Activated T-helper 17 cell treated with anti-CD3 and anti-CD28 coated beads, Interleukin-2, amount 50 U/mL, for 72 hours (primary cell): ENCODE measurements at places on chromosomes 7 and 10. TPM values are rescaled to one million over a fixed set of nuclear protein-coding genes. Genes with fewer than 3 reads are reported as not detected.

FAM13C gene
- not detected for total RNA-seq

CPA5 gene
- total RNA-seq: 3.3 TPM

CTNNA3 gene
- total RNA-seq: 5.7 TPM

ANXA8 gene
- not detected for total RNA-seq

DNA sequence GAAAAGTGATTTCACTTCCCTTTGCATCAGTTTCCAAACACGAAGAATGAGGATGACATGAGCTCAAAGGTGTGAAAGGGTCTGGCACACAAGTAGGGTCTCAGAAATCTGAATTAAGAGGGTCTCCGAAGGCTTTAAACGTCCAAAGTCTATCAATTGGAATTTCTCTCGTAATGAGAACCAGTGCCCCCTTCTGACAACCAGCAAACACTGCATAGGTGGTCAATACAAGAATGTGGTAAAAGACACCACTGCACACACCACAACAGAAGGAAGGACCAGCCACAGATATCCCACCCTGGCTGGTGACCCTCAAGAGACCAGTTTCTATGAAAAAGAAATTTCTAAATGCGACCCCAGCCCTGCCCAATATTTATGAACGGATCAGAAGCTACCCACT is 78.1 kb downstream of the CALN1 start:
- ATAC-seq: no peak

- no peak for ATAC-seq
These were observed 34.1 kb downstream of the ANXA11 start for GRCh38 chr10:80171248-80171660.

DNA sequence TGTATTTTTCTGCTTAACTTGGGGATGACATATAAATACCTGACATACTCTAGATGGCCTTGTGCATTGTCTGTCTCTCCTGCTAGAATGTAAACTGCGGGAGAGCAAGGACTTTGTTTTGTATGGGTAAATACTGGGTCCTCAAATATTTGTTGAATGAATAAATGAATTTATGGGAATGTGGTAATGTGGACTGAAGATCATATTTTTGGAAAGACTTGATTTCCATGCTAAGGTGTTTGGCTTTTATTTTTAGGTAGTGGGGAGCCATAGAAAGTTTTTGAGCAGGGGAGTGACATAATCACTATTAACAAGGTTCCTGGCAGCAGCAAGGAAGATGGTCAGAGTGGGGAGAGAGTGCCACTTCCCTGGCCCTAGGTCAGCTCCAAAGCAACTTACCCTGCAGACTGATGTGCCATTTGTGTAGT is 27.0 kb downstream of the UBTD1 start:
- ATAC-seq: no peak

GRCh38 chr7:114392686-114393085 is 21.9 kb upstream of the FOXP2 start:
- ATAC-seq: no peak

DNA sequence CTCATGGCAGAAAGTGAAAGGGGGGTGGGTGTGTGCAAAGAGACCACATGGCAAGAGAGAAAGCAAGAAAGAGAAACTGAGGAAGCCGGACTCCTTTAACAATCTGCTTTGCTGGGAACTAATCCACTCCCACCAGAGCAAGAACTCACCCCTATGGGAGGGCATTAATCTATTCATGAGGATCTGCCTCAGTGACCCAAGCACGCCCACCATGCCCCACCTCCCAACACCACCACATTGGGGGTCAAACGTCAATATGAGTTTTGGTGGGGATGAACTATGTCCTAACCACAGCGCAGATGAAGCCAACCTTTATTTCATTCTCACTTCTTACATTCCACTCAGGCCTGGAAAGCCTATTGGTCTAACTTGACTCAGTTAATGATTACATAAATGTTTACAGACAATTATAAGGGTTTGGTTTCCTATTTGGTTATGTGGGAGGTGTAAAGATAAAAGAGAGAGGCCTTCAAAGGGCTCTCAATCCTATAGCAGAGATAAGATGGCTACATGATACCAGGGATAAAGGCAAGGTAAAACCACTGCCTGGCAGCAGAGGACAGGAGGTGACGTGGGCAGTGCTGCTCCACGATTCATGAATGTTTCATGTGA is 601.8 kb downstream of the PARD3 start:
- ATAC-seq: no peak

- ATAC-seq: no peak
These were observed 326.9 kb downstream of the PLXNA4 start for GRCh38 chr7:132249256-132249971.

DNA sequence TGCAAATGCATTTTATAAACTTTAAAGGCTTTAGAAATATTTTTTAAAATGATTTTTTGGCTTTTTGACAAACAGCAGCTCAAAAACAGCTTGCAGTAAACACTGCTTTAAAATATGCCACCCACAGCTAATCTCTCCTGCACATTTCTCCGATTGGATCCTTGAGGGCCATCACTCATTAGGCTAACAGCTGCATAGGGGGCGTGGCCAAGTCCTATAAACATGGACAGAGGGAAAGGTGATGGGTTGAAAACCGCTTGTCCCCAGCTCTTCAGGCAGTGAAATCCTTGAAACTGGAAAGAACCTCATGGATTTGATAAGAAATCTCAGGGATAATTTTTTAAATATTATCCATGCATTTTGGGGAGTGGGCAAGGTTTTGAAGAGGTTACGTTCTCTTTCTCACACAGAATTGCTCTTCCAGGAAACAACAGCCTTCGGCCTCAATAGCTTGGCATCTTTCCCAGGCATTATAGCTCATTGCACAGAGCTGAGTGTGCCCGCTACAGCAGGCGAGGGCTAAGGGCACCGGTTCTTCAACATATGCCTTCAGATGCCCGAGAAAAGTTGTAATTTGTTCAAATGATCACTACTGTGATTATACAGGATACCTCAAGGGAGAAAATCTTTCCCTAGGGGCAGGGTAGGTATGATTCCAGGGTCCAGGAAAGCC is 1.7 kb downstream of the PLEKHS1 start:
- no peak for ATAC-seq

DNA sequence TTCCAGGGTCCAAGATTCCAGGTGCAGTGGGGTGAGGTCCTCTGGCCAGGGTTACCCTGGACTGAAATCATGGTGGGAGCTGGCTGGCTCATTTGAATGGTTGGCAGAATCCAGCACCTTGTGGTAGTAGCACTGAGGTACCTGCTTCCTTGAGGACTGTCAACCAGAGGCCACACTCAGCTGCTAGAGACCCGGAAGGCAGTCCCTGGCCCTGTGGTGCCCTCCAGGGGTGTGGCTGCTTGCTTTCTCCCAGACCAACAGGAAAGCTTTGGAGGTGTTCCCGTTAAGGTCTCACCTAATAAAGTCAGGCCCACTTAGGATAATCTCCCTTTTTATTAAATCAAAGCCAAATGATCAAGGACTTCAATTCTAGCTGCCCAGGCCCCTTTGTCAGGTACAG is 107.7 kb upstream of the GDF10 start:
- no peak for ATAC-seq

DNA sequence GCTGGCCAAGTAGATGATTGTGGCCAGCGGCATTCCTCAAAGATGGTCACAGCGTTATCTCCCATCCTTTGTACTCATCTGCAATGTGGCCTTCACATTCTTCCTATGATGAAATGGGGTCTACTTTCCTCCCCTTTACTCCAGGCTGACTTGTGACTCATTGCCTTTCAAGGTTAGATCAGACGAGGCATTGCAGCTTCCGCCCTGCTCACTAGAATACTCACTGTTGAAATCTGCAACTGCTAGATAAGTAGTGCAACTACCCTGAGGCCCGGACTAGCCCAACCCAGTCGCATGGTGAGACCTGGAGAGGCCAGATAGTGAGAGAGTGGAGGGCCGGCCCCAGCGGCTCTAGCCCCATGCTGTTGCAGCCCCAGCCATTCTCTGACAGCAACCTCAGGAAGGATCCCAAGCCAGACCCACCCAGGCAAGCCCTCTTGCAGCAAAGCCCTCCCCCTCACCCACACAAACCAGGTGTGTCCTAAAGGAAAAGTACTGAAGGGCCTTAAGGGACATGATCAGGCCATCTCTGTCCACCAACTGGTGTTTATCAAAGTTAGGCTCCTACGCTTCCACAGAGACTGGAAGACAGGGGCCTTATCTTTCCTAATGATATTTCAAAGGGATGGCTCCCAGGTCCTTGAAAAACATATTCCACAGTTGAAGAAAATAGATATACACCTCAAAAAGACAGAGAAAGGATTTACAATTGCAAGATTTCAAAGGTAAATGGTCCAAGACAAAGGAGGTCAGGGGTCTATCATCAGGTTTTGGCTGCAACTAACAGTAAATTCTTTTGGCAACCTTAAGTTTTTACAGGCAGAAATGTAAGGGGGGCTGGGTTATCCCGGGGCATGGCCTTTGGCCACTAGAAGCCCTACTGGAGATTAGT is 107.2 kb upstream of the TRIM24 start:
- no peak for ATAC-seq

- no peak for ATAC-seq
These were observed 93.6 kb upstream of the RSU1 start for GRCh38 chr10:16910793-16911164.

DNA sequence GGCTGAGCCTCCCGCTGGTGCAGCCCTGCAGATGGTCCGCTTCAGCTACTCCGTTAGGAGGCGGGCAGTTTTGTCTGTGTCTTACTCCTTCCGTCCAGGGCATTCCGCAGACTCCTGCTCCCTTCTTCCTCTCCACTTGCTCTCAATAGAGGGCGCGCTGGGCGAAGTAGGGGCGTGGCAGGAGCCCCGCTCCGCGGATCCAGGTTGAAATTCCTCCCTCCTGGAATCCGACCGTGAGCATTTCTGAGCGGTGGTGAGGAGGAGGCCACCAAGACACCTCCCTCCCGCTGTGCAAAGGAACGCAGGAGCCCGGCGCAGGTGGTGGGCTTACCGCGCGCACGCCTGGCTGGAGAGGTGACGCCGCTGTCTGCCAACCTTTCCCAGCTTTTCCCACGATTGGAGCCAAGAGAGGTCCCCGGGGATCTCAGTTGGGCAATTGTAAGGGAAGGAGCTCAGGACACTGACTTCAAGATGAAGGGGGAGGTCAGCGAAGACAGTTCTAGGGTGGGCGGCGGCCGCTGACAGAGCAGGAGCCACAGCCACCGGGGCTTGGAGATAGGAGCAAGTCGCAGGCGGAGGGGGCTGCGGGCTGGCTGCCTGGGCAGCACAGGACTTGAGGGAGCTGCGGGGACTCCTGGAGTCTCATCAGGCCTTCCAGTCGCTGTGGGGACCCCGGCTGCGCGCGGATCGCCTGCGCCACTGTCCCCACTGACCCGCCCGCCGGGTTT is 1011.3 kb downstream of the XPNPEP1 start:
- ATAC-seq: no peak

- ATAC-seq: no peak
These were observed 14.6 kb upstream of the PWWP2B start for GRCh38 chr10:132382231-132382922.
